Activated effector memory CD4-positive, alpha-beta T cell treated with Interleukin-2 at 50 U/mL for 16 hours (primary cell): ENCODE measurements at places on chromosomes 4 and X.
A peak's percentile ranks its signal among the peaks of the same experiment; 100 is the strongest.

- DNase-seq, result no peak
Measured at GRCh38 chr4:140211161-140211560, 57.2 kb upstream of the MAML3 start.

DNA sequence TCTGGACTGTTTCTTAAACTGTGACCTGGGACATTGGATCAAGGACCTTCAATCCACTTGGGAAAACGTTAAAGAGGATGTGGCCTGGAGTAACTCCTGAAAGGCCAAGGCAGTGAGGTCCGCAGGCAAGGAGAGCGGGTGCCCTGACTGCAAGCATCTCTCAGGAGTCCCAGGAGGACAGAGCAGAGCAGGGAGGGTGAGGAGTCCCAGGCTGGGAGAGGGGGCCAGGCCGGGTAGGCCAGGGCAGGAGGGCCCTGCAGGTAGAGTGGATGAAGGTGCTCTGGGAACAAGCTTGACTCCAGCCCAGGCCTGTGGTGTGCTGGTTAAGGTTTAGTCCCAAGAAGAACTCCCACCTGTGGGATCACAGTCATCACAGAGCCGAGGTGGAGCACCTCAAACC is 13.8 kb downstream of the PNMA6E start:
- DNase-seq, result no peak

DNA sequence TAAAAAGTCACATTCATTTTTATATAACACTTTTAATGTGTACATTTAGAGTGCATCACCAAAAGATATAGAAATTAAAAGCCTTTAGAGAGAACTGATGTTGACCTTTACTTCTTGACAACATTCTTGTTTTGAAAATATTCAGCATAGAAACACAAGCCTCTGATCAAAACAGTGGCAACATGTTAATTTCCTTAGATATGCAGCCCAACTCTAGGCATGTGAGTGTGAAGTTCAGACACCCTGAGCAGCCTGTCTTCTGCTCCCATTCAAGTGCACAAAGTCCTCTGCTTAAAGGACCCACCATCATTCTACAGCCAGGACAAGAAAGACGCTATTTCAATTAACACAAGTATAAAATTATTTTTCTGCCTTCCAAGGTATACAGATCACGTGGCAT is 60.0 kb downstream of the PPP3CA start:
- DNase-seq, result no peak

DNA sequence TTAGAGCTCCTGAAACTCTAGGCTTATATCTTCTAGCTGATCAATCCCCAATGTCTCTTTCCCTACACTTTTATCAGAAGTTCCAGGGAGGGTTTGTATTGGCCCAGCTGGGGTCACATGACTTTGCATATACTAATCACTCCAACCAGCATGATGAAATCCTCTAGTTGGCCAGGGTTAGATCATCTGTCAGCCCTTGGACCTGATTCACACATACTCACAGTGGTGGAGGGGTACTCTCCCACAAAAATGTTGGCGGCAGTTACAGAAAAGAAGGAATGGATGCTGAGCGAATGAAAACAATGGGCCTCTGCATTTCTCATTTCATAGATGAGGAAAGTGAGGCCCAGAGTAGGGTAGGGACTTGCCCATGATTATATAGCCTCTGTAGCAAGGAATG is 151.1 kb downstream of the PJA1 start:
- no peak for DNase-seq

GRCh38 chrX:122389005-122389404 is 795.1 kb upstream of the GRIA3 start:
- no peak for DNase-seq

GRCh38 chr4:32830160-32830559 is 2110.0 kb downstream of the PCDH7 start:
- DNase-seq, result no peak

GRCh38 chr4:164204434-164204833 is 549.5 kb upstream of the SMIM31 start:
- no peak for DNase-seq

GRCh38 chr4:77284036-77284435 is 127.0 kb downstream of the CCNG2 start:
- DNase-seq, result no peak

DNA sequence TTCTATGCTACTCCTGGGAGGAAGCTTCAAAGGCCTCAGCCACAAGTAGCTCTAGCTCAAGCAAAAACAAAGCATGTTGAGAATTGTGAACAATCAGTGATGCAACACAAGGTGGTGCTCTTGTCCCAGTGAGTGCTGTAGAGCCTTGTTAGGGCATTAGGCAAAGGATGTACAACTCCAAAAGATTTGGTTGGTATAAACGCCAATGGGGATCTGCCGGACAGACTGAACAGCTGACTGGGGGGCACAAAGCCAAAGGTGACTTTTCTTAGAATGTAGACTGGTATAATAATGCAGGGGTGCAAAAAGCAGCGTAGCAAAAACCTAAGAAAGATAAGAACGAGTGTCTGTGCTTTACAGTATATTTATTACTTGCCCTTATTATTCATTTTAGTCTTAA is 62.6 kb upstream of the ALB start:
- no peak for DNase-seq

- DNase-seq, result no peak
Measured at GRCh38 chrX:39705290-39705689, 392.5 kb downstream of the BCOR start.

- DNase-seq, result peak; percentile 38
Measured at GRCh38 chr4:52545099-52546069, 113.7 kb downstream of the USP46 start.

DNA sequence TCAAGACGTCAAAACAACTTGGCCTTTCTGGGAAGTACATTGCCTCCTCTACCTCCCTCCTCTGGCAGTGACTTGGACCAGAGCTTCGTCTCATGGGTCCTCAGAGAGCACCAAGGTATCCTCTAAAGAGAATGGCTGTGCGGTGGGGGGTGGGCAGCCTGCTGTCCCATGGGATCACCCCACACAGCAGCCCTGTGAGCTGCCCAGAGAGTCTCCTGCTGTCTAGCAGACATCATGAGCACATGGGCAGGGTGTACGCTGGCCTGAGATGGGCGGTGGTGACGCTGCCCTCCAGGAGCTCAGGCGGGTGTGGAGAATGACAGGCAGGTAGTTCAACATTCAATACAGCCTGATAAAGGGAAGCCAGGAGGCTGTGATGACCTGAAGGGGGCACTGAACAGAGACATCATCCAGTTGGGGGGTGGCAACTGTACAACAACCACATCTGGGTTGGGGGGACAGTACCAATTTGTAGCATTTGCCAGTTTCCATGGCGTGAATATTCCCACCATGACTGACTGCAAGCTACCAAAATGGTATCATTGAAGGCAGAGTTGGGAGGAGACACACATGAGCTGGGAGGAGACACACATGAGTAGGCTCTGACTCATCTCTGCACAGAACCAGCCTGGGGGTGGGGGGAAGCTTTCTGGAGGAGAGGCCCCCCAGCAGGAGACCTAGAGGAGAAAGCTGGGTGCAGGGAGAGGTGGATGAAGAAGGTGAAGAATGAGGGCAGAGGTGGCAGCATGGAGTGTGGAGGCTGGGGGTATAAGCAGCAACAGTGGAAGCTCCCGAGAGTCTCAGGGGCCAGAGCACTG is 35.9 kb downstream of the C4orf50 start:
- no peak for DNase-seq

- no peak for DNase-seq
Measured at GRCh38 chrX:261919-262352, 19.2 kb upstream of the PLCXD1 start.

GRCh38 chrX:129701624-129702069 is 37.1 kb upstream of the XPNPEP2 start:
- no peak for DNase-seq
